ENCODE measurements at places on chromosomes 1 and 21.

DNA sequence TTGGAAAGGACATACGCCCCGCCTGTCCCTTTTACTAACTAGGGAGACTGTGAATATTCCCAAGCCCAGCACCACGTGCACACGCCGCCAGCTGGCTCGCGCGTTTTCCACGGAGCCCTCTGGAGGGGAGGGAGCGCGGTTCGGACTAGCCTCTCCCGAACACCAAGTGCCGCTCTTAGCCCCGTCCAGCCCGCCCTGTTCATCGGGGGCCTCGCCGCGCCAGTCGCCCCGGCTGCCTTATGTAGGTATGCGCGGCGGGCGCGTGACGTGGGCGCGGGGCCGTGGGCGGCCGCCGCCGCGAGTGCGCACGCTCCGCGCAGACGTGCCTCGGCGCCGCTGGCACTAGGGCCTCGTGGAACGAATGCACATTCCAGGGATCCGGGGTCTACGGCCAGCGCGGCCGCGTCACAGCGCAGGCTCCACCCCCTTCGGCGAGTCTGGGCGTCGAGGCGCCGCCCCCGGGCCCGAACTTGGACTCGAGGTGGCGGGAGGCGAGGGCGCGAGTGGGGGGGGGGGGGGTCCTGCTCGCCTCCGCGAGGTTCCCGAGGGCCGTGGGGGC, 767 bp upstream of the IRF2BP2 start:
- DNase-seq: peak; percentile 76

DNA sequence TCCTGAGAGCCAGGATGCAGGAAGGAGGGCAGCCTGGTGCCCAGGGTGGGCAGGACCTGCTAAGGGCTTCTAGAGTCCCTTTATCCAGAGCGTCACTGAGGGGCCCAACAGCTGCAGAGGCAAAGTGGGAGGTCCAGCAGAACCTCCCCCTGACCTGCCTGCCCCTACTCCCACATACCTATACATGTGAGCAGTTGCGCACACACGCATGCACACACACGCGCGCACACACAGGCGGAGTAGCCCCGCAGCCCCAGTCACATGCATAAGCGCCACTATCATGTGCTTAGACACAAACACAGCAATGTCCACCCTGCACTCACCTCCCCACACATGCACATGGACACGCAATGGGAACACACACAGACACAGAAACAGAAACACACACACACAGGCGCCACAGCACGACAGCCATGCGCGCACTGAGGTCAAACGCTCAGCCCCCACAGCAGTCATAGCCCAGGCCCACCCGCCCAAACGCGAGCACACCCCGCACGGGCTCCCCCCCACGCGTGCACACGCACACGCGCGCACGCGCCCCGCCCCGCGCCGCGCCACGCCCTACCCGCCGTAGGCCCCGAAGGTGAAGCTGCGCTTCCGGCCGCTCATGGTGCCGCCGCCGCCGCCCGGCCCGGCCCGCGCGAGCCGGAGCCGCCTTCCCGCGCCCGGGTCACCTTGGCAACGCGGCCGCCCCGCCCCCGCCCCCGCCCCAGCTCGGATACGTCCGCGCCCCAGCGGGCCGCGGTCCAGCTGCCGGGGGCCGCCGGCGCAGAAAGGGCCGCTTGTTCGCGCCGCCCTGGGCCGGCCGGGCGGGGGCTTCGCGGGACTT, 17.7 kb downstream of the RAP1GAP start:
- DNase-seq: no peak

GRCh38 chr1:17189632-17189990, 15.3 kb upstream of the PADI1 start:
- no peak for DNase-seq

GRCh38 chr1:236354330-236355147, 39.5 kb upstream of the EDARADD start:
- DNase-seq: no peak

DNA sequence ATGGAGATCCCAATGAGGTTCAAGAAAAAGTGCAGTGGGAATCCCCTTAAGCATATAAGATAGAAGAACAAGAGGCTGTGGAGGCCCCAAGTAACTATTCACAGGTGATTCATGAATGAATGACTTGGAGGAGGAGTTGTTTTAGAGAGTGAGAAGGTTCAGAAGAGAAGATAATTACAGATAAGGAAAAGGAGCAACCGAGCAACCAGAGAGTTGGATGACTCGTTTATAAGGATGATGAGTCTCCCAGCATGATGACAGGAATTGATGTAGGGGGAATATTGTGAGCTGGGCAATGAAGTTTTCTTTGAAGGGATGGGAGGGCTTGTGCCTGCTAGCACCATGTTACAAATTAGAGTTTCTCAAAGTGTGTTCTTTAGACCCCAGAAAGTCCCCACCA, 9.8 kb downstream of the C8A start:
- DNase-seq: no peak

GRCh38 chr1:218772575-218772974, 401.1 kb upstream of the LYPLAL1 start:
- no peak for DNase-seq

- DNase-seq: no peak
Observed at GRCh38 chr1:83516369-83516768, 482.6 kb downstream of the TTLL7 start.

GRCh38 chr1:212233321-212233720, 51.9 kb upstream of the PPP2R5A start:
- DNase-seq: no peak

DNA sequence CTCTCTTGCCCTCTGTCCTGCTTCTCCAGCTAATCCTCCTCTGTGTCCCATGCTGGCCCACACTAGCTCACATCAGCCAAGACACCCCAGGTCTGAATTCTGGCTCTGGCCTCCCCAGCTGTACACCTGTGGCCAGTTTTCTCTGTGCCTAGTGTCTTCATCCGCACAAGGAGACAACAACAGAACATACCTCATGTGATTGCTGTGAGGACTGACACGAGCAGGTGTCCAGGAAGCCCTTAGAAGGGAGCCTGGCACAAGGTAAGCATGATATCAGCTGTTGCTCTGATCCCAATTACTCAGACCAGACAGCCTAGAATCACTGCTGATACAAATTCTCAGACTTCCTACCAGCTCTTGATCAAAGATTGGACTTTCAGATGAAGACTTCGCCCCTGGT, 71.2 kb upstream of the GJB5 start:
- no peak for DNase-seq

DNA sequence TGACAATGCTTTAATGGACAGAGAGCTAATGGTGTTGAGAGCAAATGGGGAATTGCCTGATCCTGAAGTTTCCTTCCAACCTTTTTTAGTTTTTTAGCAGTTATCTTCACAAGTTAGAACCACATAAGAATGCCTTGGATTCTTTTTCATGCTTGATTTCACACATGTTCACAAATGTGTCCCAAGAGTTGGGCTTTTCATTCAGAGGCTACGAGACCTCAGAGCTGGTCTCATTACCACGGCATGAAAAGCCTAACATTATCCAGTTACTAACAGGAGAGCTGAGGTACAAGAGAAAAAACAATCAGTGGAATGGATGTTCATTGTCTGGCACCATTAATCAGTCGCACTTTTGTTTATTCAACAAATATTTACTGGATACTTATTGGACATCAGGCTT, 340.6 kb downstream of the ZNF326 start:
- DNase-seq: no peak

DNA sequence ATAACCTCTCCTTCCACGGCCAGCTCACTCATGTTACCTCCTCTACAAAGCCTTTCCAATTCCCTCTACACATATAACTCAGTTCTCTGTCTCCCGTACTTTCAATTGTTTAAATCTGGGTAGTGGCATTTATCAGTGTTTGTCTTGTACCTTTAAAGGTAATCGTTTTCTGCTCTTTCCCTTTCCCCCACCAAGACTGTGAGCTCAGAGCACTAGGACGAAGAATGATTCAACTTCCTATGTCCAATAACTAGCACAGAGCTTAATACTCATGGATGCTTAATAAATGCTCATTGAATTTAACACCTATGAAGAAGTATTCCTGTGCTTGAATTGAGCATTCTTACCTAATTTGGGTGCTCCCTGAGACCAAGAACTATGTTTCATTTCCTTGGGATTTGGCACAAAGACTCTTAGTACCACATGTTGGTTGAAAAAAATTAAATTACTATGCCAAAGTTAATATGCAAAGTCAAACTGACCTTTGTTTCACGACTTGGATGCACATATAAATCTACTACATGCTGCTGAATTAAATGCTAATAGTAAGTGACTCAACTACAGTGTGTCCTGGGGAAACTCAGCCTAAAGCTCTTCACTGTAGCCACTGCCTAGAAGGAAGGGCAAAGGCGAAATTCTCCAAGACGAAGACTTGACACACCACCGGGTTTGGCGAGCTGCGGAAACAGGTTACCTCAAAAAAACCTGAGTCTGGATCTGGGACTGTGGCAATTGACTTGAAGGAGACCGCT, 30.6 kb upstream of the C1orf185 start:
- no peak for DNase-seq

DNA sequence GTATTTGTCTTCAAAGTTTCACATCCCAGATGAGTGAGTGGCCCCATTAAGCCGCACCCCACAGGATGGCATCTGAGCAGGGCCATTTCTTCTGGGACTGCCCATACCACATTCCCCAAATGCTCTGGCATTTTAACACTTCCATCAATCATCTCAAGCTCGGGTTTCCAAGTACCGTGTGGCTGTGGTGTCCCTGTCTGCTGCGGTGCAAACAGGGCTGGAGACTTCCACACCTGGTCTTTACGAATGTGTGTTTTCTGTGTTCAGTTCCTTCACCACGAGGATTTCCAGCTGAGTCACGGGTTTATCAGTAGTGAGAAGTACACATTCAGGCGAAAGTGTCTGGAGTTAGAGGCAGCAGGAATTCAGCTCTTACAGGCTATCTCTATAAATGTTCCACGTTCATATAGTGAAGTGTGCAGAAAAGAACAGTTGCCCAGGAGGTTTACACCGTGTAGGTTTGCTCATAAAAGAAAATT, 195.2 kb downstream of the RHOU start:
- DNase-seq: no peak

GRCh38 chr1:24890887-24891286, 39.2 kb downstream of the RUNX3 start:
- no peak for DNase-seq
